ENCODE measurements at places on chromosomes 2 and 18.

DNA sequence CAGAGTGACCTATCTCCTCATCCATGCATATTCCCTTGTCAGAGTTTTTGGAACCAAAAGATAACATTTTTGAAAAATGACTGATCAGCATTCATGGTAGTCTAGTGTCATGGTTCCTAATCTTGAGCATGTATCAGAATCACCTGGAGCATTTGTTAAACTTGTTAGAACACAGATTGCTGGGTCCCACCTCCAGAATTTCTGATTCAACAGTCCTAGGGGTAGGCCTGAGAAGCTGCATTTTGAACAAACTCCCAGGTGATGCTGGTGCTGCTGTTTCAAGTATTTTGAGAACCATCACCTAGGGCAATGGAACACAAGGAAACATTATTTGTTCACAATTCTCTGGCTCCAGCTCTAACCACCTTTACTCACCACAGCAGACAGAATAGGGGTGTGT is 21.0 kb downstream of the TMEM200C start:
- DNase-seq, result no peak

GRCh38 chr2:46116150-46116549 is 181.1 kb upstream of the EPAS1 start:
- DNase-seq, result no peak

DNA sequence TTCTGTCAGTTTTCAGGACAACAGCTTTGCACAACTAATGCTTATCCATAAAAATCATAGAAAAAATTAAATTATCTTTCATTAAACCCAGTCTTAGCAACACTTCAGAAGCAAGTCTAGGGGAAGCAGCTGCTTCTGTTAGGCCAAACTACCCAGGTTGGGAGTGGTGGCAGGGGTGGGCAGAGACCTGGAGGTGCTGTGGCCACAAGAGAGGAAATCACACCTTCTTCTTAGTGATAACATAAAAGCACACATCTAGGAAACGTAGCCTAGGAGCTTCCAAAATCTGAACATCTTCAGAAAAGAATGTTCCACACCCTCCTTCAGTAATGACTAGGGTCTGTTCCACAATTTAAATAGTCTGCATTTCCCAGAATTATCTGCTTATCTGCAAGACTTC is 32.3 kb upstream of the FRZB start:
- DNase-seq, result no peak

GRCh38 chr18:79217979-79218604 is 148.9 kb downstream of the ATP9B start:
- DNase-seq, result no peak

GRCh38 chr18:55088000-55088401 is 128.7 kb upstream of the CCDC68 start:
- no peak for DNase-seq

DNA sequence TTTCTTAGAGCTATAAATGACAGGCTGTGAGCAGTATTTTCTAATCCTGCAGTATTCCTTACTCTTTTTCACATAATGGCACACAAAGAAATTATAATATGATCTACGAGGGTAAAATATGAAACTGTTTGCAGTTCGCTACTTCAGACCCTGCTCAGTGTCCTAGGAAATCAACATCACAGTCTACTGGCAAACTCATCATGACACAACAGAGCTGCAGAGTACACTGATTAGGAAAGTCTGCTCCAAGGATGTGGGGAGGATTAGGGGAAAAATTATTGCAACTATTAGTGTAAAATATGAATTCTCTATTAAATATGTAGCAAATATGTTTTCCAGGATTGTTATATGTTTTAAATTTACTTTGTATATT is 149.2 kb upstream of the REG3G start:
- DNase-seq, result no peak

DNA sequence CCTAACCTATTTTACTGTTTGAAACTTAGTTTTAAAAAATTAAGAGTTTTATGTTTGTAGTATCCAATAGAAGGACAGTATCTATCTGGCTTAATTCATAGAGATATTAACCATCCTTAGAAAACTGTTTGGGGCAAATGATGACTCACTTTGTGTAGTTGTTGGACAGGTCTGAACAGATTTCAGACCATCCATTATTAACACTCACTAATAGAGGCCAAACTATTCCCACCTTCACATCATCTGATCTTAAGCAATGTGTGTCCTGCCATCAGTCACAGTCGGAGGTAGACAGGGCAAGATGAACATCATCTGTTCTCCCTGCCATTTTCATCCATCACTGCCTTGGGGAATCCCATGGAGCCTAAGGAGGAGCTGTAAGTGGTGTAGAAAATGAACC is 164.6 kb upstream of the DCC start:
- DNase-seq, result no peak

DNA sequence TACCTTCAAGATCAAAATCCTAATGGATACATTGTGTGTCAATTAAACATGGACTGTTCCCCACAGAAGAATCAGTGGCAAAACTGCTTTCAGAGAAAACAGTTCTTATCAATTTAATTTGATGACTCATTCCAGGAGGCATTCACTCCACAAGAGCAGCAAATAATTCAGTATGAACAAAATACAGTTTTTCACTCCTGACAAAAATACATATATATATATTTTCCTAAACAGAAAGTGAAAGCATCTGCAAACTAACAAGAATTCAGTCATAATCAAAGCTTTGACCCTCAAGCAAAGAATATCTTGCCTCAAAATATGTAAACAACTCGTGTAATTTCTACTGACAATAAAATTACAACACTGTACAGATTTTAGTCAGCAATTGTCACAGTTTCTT is 685.1 kb upstream of the SLC8A1 start:
- DNase-seq, result peak; percentile 1

DNA sequence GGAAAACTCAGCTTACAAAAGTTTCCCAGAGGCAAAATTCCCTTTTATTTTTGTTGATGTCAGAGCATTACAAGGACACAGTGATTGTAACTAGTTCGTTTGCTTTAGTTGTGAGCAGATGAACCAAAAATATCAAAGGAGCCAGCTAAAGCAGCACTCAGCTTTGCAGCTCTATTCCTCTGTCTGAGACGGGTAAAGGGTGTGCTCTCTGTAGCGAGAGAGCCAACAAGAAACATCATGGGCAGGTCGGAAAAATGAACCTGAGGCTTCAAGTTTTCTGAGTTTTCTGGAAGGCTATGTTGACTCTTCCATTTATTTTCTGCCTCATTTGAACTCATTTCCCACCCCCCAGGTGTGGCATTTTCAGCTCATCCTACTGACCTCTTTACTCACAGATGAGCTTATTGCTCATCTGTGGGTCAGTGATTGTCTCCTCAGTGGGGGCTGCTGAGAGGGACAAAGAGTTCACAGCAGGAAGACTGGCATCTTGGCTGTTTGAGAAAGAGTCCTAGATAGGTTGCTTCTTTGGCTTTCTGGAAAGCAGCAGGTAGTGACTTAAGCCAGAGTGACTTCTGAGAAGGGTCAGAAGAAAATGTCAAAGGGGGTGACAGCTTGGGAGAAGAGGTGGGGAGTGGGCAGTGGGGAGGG is 66.6 kb upstream of the EPC2 start:
- DNase-seq, result no peak

DNA sequence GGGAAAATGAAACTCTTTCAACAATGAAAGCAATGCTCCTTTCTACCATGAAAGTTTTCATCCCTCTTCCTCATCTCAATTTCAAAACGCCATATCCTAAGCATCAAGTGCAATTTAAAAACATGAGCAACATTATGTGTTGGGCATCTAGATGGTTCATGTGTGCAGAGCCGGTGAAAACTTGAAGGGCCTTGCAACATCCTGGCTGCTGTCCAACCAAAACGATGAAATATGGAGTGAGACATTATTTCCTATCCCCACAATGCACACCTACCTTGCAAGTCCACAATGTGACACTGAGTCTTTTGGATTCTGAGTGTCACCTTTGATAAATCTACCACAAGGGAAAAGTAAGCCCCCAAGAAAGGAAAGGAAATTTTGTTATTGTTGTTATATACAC is 110.0 kb downstream of the NCKAP5 start:
- DNase-seq, result no peak

DNA sequence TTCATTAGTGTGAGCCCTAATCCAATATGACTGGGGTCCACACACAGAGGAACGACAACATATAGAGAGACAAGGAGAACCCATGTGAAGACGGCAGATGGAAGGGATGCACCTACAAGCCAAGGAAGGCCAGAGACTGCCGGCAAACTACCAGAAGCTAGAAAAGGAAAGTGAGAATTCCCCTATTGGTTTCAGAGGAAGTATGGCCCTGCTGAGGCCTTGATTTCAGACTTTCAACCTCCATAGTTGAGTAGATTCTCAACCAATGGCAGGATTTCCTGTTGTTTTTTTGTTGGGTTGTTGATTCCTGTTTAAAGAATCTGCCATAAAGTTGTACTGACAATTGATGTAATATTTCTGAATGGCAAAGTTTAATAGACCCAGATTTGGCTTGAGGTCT is 241.5 kb downstream of the SATB2 start:
- no peak for DNase-seq

All from hematopoietic multipotent progenitor cell treated with erythropoietin and hydrocortisone succinate and interleukin-3 and kit ligand, for 4 days (in vitro differentiated cells).